Pancreas (tissue), 10 donors: ENCODE measurements at places on chromosomes 1 and 21.

DNA sequence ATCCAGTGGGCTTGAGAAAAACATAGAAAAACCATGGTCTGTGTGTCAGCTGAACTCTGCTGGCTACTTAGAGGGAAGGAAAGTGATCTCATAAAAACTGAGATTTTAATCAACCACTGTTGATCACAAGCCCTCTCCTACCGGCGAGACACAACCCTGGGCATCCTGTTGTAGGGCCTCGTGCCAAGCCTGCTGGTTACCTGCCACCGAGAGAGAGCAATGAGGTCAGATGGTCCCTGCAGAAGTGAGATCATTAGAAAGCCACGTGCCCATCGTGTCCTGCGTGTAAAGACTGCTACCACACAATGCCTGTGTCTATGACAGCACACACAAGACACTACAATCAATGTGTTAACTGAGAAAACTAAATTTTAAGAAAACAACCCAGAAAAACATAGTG lies 41.7 kb upstream of the GPR153 start:
- no peak for DNase-seq

DNA sequence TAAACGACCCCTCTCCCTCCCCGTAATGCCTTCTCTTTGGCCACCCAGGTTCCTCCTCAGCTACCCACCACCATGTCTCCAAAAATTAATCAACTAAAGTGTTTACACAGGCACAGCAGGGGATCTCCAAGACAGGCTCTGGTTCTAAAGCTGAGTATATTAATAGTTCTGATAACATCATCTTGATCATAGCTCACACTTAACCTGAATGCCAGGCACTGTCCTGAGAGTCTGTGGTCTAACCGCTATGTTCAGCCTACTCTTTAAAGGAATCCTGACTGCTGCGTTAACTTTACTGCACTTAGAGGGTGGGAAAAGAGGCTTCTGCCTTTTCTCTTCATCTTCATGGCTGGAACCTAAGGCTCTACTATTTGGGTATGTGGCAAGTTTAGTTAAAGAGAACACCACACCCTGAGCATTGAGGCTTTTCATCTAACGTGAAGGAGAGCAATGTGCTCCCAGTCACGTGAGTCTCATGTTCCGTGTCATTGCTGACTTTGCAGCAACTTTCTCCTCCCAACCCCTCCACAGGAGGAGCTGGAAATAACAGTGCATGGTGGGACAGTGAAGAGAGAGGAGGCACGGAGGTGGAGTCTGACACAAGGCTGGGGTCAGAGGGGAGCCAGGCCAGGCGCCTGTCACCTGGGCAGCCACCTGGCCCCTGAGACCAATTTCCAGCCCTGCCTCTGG lies 86.4 kb downstream of the FAM78B start:
- DNase-seq, result no peak

DNA sequence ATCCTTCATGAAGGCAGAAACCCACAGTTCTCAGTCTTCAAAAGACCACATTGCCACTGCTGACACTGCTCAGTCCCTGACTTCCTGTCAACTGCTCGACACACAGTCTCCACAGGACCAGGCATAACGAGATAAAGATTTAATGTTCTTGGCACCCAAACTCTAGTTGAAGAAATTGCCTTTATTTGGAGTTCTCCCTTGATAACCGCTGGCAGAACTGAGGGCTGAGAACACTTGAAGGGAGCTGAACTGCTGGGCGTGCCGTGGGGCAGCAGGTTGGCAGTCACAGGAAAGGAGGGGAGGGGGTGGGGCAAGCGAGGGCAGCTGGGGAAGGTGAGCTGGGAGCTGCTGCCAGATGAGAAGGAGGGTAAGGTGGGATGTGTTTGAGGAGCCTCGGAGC lies 15.9 kb downstream of the HENMT1 start:
- DNase-seq, result no peak

GRCh38 chr1:66353257-66353656 lies 180.7 kb upstream of the SGIP1 start:
- no peak for DNase-seq

- no peak for DNase-seq
Measured at GRCh38 chr1:55870106-55870505, 654.9 kb upstream of the USP24 start.
